Endothelial cell (in vitro differentiated cells): ENCODE measurements at places on chromosomes 5 and 9. TPM values are rescaled to one million over a fixed set of nuclear protein-coding genes. Genes with fewer than 3 reads are reported as not detected.

GRCh38 chr5:69300537-69301203 is 31.9 kb downstream of the CCDC125 start:
- H3K27me3 ChIP-seq, result no peaks in the 10 kb centered on the region
- H3K4me3 ChIP-seq, result no peak overlapping the region
- no peaks in the 10 kb centered on the region for H3K4me1 ChIP-seq

- H3K36me3 ChIP-seq, result no peaks in the 10 kb centered on the region
- no peaks in the 10 kb centered on the region for H3K27me3 ChIP-seq
- peaks cover 19% of the 10 kb centered on the region for H3K4me1 ChIP-seq
- no peak overlapping the region for H3K4me3 ChIP-seq
Observed at GRCh38 chr5:142692321-142692894, 6.5 kb upstream of the FGF1 start.

CCNJL gene
- 65.0 TPM for total RNA-seq

DNA sequence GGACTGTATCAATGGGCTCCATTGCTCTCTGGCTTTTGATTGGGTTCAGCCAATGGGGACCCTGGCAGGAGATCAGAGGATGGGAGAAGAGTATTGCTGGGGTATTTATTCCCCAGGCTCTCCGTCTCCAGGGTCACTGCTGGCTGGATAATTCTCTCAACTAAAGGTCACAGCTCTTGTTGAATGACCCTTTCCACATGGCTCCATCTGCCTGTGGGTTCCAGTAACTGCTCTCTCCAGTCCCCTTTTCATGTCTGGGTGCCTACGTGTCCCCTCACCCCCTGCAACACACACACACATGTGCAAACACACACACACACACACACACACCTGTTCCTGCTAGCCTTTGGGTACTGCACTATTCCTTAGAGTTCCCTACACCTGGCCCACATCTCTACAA is 53.9 kb upstream of the RIC1 start:
- peaks cover 12% of the 10 kb centered on the region for H3K4me1 ChIP-seq
- H3K4me3 ChIP-seq, result no peak overlapping the region
- H3K27ac ChIP-seq, result no peak overlapping the region
- no peak for DNase-seq

GRCh38 chr9:112186695-112187094 is 11.6 kb upstream of the SUSD1 start:
- H3K27ac ChIP-seq, result no peak overlapping the region
- H3K27me3 ChIP-seq, result no peaks in the 10 kb centered on the region
- no peak overlapping the region for H3K4me3 ChIP-seq
- DNase-seq, result no peak
- H3K4me1 ChIP-seq, result peaks cover 14% of the 10 kb centered on the region

DNA sequence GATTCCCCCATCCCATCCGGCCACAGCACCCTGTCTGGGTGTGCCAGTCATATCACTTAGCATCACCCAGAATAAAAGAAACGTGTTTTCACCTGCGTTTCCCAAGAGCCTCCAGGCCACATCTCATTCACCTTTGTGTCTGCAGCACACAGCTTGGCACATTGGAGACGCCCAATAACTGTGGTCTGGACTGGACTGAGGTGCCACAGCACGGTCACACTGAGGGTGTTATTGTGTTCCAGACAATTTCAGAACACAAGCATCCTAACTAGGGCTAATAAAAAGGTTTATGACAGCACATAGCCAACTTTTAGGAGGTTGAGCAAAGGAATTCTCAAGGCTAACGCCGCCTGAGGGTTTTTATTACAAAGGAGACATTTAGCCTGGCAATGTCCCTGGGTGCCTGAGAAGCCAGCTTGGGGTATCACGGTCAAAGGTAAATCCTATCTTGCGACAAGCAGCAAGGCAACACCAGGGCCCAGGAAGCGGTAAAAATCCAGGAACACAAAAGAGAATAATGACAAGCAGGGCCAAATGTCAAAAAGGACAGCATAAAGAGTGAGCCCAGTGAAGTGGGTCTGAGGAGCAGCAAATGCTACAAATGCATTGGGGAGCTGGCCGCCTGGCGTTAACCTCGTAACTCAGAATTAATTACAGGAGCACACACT is 3.4 kb downstream of the EPB41L4B start:
- DNase-seq, result no peak
- peaks cover 4% of the 10 kb centered on the region for H3K4me1 ChIP-seq
- no peak overlapping the region for H3K27ac ChIP-seq
- no peaks in the 10 kb centered on the region for H3K36me3 ChIP-seq
- H3K27me3 ChIP-seq, result peaks cover 17% of the 10 kb centered on the region

- DNase-seq, result no peak
- H3K4me3 ChIP-seq, result no peak overlapping the region
- H3K27me3 ChIP-seq, result peaks cover 1% of the 10 kb centered on the region
- H3K4me1 ChIP-seq, result no peaks in the 10 kb centered on the region
- no peaks in the 10 kb centered on the region for H3K36me3 ChIP-seq
Observed at GRCh38 chr5:156598964-156599363, 251.1 kb upstream of the PPP1R2B start.

DNA sequence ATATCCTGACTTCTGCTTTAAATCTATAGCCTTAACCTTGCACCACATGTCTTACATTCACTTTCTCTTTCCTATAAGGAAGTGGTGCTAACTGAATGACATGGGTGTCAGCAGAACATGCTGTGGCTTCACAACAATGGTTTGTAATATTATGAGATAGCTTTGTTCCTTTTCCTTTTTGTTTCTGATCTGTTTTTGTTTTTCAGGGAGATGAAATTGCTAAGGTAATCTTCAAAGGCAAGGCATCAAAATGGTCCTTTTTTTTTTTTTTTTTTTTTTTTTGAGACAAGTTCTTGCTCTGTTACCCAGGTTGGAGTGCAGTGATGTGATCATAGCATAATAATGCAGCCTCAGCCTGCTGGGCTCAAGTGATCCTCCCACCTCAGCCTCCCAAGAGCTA is 53.6 kb upstream of the RANBP6 start:
- no peaks in the 10 kb centered on the region for H3K27me3 ChIP-seq
- no peaks in the 10 kb centered on the region for H3K4me1 ChIP-seq
- DNase-seq, result no peak
- no peaks in the 10 kb centered on the region for H3K36me3 ChIP-seq
- H3K27ac ChIP-seq, result no peak overlapping the region

DNA sequence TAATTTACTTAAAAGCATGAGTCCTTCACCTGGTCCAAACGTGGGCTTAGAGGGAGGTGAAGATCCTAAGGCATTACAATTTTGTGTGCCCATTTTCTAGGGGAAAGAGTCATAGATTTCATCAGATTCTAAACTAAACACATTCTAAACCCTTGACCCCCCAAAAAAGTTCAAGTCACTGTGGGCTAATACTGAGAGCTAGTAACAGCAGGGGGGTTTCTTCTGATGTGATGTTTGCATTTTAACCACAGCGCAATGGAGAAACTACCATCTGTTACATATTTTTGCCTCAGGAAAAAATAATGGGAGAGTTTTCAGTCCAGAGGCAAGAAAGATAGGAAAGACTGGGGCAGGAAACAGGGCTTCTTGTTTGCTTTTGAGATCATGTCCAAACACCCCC is 110.8 kb upstream of the SLC1A3 start:
- H3K27me3 ChIP-seq, result peaks cover 1% of the 10 kb centered on the region
- no peak for DNase-seq
- H3K4me3 ChIP-seq, result no peak overlapping the region
